Sigmoid colon (tissue), 7 donors: ENCODE measurements at places on chromosomes 1 and 21. TPM values are rescaled to one million over a fixed set of nuclear protein-coding genes. Genes with fewer than 3 reads are reported as not detected.

DNA sequence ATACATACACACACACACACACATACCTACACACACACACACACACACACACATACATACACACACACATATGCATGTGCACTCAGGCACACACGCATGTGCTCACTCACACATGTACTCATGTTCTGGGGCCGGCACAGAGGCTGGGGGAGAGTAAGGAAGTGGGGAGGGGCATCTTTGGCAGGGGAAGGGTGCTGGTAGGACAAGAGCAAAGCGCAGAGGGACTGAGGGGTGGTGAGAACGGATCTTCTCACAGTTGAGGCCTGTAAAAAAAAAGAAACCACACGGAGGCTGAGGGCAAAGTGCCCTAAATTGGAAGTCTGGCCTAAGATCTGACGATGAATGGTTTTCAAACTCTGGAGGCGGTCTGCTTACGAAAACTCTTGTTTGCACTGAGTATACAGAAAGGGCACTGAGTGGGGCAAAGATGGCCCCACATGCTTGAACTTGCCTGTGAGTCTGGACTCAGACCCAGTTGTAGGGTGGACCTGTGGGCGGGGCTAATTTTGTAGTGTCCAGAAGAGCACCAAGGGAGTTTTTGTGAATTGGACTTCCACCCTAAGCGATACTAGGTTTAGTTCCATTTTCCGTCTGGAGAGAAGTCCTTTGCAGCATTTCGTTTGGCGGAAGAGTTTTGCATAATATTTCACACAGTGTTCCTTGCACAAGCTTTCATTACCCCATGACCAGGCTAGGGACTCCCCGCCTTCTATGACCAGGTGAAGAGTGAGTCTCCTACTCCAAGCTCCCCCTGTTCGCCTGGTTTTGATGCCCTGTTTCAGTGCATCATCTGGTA is 79.3 kb upstream of the LYST start:
- DNase-seq = peak; percentile 62

- DNase-seq = peak; percentile 97
Observed at GRCh38 chr1:26035203-26035958, 10.5 kb downstream of the SLC30A2 start.

GRCh38 chr21:45835301-45836267 is 146.0 kb upstream of the COL6A1 start:
- no peak for DNase-seq

DNA sequence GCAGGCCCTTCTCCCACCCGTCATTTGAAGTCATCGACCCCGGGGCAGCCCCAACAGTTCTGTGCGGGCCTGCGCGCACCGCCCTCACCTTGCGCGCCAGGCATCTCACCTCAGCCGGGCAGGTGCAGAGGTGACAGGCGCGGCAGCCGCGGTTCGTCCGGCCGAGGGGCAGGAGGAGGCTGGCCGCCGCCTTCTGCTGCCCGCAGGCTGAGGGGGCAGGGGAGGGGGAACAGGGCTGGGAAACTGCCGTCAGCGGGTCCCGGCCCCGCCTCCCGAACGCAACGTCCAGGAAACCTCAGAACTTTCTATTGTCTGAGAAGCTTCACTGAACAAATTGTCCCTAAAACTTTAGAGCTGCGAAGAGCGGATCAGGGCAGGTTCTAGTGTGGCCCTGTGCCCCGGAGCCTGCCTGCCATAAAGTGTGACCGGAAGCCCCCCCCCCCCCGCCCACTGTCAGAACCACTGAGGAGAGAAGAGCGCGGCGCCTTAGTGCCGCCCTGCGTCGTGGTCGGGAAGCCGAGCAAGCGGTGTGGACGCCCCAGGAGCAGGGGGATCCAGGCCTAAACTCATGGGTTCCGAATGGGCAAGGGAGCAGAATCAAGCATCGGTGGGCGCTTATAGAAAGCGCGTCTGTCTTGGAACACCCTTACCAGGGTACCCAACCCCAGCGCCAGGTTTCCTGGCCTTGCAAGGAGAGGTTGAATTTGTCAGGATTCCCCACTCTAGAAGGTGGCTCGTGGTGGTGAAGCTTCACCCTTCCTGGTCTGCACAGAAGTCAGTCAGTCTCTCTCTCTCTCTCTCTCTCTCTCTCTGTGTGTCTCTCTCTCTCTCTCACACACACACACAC is 13.3 kb upstream of the TBX15 start:
- peak; percentile 54 for DNase-seq

- no peak for DNase-seq
Observed at GRCh38 chr1:39270368-39270767, 65.9 kb downstream of the MACF1 start.

- no peak for DNase-seq
Observed at GRCh38 chr1:209030454-209031167, 552.9 kb upstream of the CAMK1G start.

- DNase-seq = peak; percentile 45
Observed at GRCh38 chr1:3821447-3821846, 25.1 kb upstream of the LRRC47 start.

DNA sequence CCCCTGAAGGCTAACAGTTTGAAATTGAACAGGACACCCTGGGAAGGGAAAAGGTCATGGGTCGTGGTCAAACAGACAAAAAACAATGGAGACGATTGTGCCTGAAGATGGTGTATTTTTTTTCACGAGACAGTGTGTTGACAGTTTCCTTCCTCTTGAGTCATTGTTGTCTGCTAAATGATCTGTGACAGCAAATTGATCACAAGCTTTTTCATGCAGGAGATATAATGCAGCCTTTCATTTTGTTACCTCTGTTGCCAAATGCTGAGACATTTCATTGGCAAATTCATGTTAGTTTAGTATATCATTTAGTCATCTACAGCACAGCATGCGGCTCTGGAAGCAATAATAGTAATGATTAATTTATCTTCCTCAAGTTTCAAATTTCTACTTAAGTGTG is 27.7 kb downstream of the UBE2U start:
- DNase-seq = no peak

DNA sequence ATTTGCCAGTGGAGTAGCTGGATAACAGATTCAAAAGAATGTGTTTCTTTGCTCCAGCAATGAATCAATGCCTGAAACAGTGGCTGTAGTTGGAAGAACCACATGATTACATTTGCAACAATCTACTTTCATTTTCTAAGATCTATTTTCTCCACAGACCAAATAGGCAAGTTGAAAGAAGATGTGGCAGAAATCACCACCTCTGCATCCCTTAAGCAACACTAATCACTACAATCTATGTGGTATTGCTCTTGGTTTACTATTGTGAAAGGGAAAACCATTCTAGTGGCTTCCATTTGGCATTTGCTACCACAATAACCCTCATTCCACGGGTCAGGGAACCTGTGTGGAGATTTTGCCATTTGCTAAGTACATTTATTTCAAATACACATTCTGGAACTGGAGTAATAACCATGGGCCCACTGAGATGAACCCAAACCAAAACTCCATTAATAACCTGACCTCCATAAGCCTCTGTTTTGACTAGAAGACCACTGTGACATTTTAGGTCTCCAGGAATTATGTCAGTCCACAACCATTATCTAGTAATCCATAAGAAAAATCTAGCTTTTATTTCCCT is 66.3 kb downstream of the C1orf185 start:
- no peak for DNase-seq

Gene MTARC2
- total RNA-seq = 11.4 TPM

Gene FALEC
- not detected for total RNA-seq

Gene RORC
- total RNA-seq = not detected

Gene HAO2
- not detected for total RNA-seq
